Dermis lymphatic vessel endothelial cell (primary cell): ENCODE measurements at places on chromosomes 3 and 15. TPM values are rescaled to one million over a fixed set of nuclear protein-coding genes. Genes with fewer than 3 reads are reported as not detected.

Gene NLGN1
- under 0.01 TPM in 2 replicates for total RNA-seq

Gene BAHD1
- 6.3 and 7.6 TPM in 2 replicates for total RNA-seq

Gene TIGIT
- not detected in 2 replicates for total RNA-seq

Gene ZNF80
- not detected in 2 replicates for total RNA-seq

Gene SLC22A13
- 0.09 and 0.11 TPM in 2 replicates for total RNA-seq

Gene C3orf49
- total RNA-seq: not detected in 2 replicates

Gene CACNA1D
- total RNA-seq: 0.09 TPM in 1 of 2 replicates, not detected in the other

Gene IQCF5
- total RNA-seq: not detected in 2 replicates

Gene ZMYND10
- total RNA-seq: under 0.01 and 0.11 TPM in 2 replicates

Gene PIGZ
- total RNA-seq: 2.7 and 3.1 TPM in 2 replicates

Gene FBLN2
- 7.4 and 7.7 TPM in 2 replicates for total RNA-seq

Gene SUCNR1
- under 0.01 TPM in 1 of 2 replicates, not detected in the other for total RNA-seq

Gene PPP2R3A
- total RNA-seq: 4.4 and 4.6 TPM in 2 replicates

Gene PEX5L
- total RNA-seq: not detected in 2 replicates

Gene IDH2
- 60.7 and 96.3 TPM in 2 replicates for total RNA-seq

Gene TICRR
- 0.43 and 0.69 TPM in 2 replicates for total RNA-seq

Gene ZNF501
- total RNA-seq: 4.2 and 6.7 TPM in 2 replicates

Gene KIF7
- 0.65 and 1.2 TPM in 2 replicates for total RNA-seq

Gene CA12
- 0.60 and 0.98 TPM in 2 replicates for total RNA-seq

Gene ADAMTSL3
- 25.6 and 28.8 TPM in 2 replicates for total RNA-seq

Gene INSYN1
- total RNA-seq: 0.43 and 0.60 TPM in 2 replicates

Gene SCAANT1
- total RNA-seq: not detected in 2 replicates

Gene P2RY13
- total RNA-seq: not detected in 2 replicates

Gene VPS13C
- 142 and 143 TPM in 2 replicates for total RNA-seq

Gene FAM107A
- 0.09 and 0.11 TPM in 2 replicates for total RNA-seq

Gene NME9
- not detected in 2 replicates for total RNA-seq

Gene SNX22
- 0.11 and 0.17 TPM in 2 replicates for total RNA-seq

Gene CRYGS
- total RNA-seq: 0.98 and 1.1 TPM in 2 replicates

Gene GPR62
- total RNA-seq: under 0.01 TPM in 2 replicates

Gene CHRM5
- 0.17 and 0.22 TPM in 2 replicates for total RNA-seq

Gene CYP19A1
- total RNA-seq: 0.11 TPM in 1 of 2 replicates, not detected in the other

Gene GPR176
- total RNA-seq: 7.4 and 8.0 TPM in 2 replicates

Gene DPPA4
- total RNA-seq: not detected in 2 replicates

Gene BOC
- total RNA-seq: under 0.01 TPM in 1 of 2 replicates, not detected in the other

Gene GPR15
- not detected in 2 replicates for total RNA-seq

Gene FETUB
- total RNA-seq: not detected in 2 replicates

Gene SEMA3F
- total RNA-seq: 13.5 and 14.2 TPM in 2 replicates

Gene ARNT2
- total RNA-seq: under 0.01 and 0.09 TPM in 2 replicates

Gene CHRFAM7A
- total RNA-seq: 0.60 and 1.6 TPM in 2 replicates

Gene TMOD2
- total RNA-seq: 41.9 and 42.2 TPM in 2 replicates

Gene KCNH8
- total RNA-seq: under 0.01 TPM in 1 of 2 replicates, not detected in the other

Gene CHRD
- total RNA-seq: 0.43 and 0.69 TPM in 2 replicates

Gene KCNMB2
- total RNA-seq: not detected in 2 replicates

Gene NANOGP8
- total RNA-seq: not detected in 2 replicates

Gene CTDSPL
- total RNA-seq: 98.7 and 179 TPM in 2 replicates

Gene FOXB1
- total RNA-seq: not detected in 2 replicates

Gene NR2E3
- 0.22 and 0.26 TPM in 2 replicates for total RNA-seq

Gene GASK1A
- total RNA-seq: under 0.01 and 0.09 TPM in 2 replicates

Gene WNT7A
- not detected in 2 replicates for total RNA-seq

Gene GOLGA6D
- total RNA-seq: under 0.01 TPM in 1 of 2 replicates, not detected in the other
